ENCODE measurements at places on chromosomes 3 and 15.

DNA sequence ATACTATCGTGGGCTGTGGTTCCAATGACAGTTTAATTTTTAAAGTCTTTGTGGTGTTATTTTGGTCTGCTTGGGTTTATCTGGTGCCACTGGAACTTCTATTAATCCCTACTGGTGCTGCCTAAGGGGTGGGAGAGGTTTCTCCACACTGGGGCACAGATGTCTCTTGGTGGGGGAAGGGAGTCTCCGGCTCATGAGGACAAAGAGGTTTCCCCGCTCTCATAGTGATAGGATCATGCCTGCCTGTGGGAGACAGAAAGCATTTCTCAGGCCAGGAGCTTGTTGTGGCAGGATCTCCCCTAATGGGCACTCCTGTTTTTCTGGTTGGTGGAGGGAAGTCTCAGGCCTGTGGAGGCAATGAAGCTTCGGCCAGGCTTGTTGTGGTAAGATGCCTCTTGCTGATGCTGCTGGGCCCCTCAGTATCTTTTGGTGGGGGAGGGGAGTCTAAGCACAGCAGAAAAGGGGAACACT lies 84.3 kb upstream of the THRB start:
- DNase-seq = peak; percentile 76

- no peak for DNase-seq
These were observed 8.9 kb downstream of the SMARCC1 start for GRCh38 chr3:47772788-47773187.

DNA sequence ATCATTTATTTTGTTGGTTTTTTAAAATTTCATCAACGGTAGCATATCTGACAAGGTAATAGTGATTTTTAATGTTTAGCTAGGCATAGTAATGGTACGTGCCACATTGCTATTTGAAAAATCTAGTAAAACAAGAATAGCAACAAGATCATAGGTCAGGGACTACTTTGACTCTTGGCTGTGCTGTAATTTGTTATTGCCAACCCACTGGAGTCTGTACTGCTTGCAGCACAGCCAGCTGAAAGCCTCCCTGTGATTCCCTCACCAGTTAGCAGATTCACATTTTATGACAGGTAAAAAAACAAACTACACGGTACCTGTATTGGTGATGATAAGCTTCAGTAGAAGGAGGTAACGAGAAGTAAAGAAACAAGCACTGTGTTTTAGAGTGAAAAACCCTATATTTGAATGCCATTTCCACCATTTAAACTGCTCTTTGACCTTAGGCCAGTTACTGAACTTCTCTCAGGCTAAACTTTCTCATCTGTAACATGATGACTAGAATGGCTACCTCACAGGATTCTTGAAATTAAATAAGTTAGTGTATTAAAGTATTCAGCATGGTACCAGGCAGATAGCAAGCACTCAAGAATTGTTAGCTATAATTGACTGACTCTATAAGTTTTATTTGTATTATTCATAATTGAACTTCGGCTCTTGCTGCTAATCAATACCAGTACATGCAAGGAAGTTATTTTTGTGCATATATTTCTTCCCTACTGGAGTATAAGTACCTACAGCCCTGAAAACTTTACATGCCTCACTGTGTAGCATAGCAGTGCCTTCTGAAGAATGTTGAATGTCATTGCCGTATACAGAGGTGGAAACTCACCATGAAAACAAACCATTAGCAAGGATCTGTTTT lies 16.1 kb downstream of the FILIP1L start:
- no peak for DNase-seq

- no peak for DNase-seq
These were observed 70.8 kb downstream of the USP13 start for GRCh38 chr3:179723617-179724016.

- DNase-seq = peak; percentile 28
These were observed 483 bp downstream of the EHD4 start for GRCh38 chr15:41971895-41972252.

DNA sequence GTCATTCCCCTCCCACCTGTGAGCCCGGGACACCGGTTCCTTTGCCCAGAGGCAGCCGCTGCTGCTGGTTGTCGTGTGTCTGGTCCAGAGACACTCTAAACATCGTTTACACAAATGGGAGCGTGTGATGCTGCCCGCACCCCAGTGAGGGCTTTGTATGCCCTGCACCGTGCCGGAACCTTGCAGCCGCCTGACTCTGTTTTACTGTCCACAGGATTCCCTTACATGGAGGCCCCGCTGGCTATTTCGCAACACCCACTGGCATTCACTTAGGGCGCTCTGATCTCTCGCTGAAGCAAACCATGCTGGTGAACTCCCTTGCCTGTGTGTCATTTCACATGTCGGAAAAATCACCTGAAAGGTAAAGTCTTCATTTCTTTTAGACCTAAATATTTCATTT lies 100.8 kb upstream of the SLC6A6 start:
- no peak for DNase-seq

DNA sequence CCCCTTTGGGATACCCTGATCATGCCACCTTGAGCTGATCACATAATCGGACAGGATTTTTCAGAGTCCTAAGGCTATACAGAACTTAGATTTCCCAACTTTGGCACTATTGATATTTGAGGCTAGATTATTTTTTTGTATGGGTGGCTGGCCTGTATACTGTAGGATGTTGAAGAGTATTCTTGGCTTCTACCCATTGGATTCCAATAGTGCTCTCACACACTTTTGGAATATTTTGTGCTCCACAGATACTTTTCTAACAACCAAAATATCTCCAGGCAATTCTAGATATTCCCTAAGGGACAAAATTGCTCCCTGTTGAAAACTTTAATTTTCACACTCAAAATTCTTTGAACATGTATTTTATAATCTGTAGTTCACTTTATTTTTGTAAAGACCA lies 125.1 kb downstream of the ABI3BP start:
- no peak for DNase-seq

DNA sequence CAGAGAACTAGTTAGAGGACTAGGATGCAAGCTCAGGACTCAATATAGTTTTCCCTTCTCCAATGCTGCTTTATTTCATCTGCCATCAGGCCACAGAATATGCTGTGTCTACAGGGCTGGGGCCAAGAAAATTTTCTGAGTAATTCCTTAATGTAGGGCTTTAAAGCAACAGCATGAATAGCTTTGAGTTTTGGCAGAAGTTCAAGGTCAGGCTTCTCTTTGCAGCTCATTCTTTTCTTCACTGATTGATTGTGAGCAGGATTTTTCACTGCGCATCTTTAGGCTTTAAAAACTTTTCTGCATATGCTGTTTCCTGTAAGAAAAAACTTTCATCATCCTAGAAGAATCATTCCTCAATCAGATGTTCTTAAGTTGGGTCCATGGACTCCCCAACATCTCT lies 4.6 kb downstream of the TMEM108 start:
- no peak for DNase-seq

- DNase-seq = no peak
These were observed 99.0 kb downstream of the MEGF11 start for GRCh38 chr15:66154581-66154980.

GRCh38 chr3:76024640-76025039 lies 239.3 kb upstream of the ZNF717 start:
- DNase-seq = no peak
